ENCODE measurements at places on chromosomes 5 and 9.

GRCh38 chr5:6739603-6740002 is 26.4 kb downstream of the TENT4A start:
- no peak for DNase-seq

- DNase-seq, result no peak
Measured at GRCh38 chr9:117490199-117490598, 75.3 kb upstream of the ASTN2 start.

- DNase-seq, result peak; percentile 12
Measured at GRCh38 chr5:141172381-141173204, at the start of gene PCDHB7. TSS of gene PCDHB7 (plus strand) at chr5:141172644. CDS start at chr5:141172836, 192 bp downstream.

GRCh38 chr5:8923526-8923925 is 622.3 kb downstream of the SEMA5A start:
- DNase-seq, result no peak

GRCh38 chr5:157562111-157562581 is 13.4 kb downstream of the ADAM19 start:
- no peak for DNase-seq

DNA sequence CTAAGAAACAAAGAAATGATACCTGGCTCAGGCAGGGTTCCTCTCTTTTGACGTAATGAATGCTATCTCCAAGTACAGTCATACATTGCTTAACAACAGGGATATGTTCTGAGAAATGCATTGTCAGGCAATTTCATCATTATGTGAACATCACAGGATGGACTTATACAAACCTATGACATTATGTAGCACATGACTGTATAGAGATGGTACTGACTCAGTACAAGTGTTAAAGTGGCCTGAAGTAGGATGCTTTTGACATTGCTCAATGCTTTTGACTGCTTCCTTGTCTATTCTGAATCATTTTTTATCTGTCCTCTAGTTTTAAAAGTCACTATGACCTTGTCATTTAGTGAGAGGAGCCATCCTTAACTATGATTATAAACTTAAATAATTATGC is 147.6 kb downstream of the NR2F1-AS1 start:
- no peak for DNase-seq

DNA sequence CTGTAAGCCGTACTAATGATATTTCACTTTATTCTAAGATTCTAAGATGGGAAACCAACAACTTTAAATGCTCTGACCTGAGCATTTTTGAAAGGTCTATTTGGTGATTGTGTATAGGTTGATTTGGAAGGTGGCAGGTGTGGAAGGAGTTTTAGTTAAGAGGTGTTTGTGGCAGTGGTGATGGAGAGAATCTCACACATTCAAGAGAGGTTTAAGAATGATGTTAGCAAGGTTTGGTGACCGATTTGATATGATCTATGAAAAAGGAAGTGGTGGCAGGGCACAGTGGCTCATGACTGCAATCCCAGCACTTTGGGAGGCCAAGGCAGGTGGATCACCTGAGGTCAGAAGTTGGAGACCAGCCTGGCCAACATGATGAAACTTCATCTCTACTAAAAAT is 319.2 kb upstream of the CD180 start:
- peak; percentile 16 for DNase-seq

- DNase-seq, result no peak
Measured at GRCh38 chr9:117458066-117458465, 43.2 kb upstream of the ASTN2 start.

GRCh38 chr9:27395484-27395921 is 98.6 kb upstream of the EQTN start:
- no peak for DNase-seq

DNA sequence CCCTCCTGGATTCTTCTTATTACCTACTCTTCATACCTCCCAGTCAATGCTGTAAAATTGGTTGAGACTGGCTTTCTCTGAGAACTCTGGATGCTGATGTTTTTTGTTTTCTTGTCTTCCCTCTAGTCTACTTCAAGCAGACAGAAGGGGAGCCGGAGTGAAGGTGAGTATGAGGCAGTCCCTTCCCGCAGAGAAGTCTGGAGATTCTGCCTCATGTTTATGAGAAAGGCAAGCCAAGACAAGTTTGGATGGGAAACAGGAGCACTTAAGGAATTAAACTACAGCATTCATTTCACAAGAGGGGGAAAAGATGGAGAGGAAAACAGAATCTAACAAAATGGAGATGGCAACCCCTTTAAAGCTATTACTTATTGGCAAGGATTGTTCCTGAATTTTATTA is 246.1 kb downstream of the TRIM32 start:
- DNase-seq, result no peak

DNA sequence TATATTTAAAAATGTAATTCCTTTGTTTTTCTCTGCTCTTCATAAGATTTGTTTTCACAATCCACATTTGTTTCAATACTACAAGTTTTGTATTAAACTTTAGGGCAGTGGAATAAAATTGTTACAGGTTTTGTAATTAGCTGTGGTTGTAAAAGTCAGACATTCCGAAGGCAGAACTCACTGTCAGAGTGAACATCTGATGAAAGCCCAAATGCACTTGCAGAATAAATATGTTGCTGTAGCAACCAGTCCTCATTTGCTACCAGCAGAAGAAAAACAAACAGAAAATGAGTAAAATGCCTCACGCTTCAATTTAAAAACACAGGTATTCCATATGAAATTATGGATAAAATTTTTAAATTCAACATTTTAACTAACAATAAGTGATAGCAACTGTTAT is 740.1 kb upstream of the FAM174A start:
- no peak for DNase-seq

DNA sequence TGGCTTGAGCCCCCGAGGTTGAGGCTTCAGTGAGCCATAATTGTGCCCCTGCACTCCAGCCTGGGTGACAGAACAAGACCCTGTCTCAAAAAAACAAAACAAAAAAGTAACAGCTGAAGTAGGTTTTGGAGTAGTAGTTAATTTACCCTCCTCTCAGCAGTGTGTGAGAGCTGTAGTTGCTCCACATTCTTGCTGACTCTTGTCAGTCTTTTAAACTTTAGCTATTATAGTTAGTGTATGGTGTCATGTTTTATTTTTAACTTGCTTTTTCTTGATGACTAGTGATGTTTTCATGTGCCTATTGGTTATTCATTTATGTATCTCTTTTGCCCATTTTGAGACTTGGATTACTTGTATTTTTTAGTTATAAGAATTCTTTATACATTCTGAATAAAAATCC is 52.9 kb upstream of the DHFR start:
- DNase-seq, result no peak
